RWPE1 (cell line): ENCODE measurements at places on chromosomes 5 and 9.

DNA sequence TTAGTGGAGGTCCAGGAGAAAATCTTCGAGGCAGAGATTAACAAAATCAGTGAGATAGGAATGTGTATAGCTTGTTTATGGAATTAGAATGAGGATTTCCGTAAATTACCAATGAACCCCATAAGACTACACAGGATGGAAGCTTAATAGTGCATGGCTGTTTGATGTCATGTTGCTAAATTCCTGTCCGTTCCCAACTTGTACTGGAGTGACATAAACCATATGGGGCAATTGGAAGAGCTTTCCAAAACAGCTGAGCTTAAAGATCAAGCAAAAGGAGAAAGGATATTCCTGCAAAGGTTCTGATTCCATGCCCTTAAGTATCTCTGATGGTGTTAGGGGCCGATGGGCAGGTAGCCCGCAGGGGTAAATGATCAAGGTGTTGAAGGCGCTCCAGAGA lies 17.4 kb downstream of the GLE1 start:
- DNase-seq, result no peak

DNA sequence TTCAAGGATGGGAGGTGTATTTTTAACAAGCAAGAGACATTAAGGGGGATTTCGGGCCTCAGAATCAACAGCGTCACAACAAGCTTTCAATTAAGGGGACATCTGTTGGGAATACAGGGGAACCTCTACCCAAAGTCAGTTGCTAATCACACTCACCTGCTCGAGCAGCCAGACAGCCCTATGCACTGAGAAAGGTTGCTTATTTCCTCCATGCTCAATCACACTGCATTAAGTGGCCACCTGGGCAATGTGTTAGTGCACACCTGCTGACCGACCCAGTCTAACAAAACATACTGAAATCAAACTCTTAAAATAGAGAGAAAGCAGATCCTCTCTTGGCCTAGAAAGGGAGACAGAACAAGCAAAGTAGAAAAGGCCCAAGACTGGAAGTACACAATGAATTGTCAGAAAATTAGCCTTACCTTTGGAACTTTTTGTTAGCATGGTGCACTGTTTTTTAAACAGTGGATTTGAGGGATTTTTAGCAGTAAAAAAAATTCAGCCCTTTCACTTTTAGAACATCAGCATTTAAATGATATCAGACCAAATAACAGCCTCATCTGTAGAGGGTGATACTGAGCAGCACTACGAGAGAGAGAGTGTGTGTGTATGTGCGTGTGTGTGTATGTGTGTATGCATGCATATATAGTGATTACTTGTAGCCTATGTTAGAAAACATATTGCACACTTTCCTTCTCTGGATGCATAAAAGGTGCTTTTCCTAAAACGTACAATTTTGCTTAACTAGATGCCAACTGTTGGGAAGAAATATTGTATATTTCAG lies 1118.6 kb upstream of the DMAC1 start:
- DNase-seq, result no peak

GRCh38 chr5:90967851-90968250 lies 409.3 kb downstream of the ADGRV1 start:
- DNase-seq, result no peak

GRCh38 chr9:7982907-7983306 lies 183.3 kb upstream of the DMAC1 start:
- DNase-seq, result no peak

DNA sequence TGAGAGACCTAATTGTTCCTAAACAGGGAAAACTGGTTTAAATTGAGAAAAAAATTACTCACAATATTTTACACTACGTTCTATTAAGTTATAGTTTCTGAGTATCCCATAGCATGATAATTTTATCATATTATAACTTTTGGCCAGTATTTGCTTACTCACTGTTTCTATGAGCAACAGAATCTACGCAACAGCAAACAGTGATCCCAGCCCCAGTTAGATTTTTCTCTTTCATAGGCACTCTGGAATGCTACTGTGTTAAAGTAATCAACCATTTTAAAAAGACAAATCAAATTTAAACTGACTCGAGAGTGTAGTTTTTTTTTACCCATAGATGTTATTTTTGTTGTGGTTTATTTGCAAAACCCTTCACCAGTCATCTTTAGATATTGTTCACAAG lies 107.2 kb downstream of the XRCC4 start:
- DNase-seq, result no peak

GRCh38 chr9:128409978-128410377 lies 10.7 kb upstream of the CERCAM start:
- DNase-seq, result no peak
